H9 (cell line): ENCODE measurements at places on chromosomes 6 and 20.
A peak's percentile ranks its signal among the peaks of the same experiment; 100 is the strongest.

GRCh38 chr6:1003394-1004160 lies 308.3 kb upstream of the FOXQ1 start:
- no peak for DNase-seq

DNA sequence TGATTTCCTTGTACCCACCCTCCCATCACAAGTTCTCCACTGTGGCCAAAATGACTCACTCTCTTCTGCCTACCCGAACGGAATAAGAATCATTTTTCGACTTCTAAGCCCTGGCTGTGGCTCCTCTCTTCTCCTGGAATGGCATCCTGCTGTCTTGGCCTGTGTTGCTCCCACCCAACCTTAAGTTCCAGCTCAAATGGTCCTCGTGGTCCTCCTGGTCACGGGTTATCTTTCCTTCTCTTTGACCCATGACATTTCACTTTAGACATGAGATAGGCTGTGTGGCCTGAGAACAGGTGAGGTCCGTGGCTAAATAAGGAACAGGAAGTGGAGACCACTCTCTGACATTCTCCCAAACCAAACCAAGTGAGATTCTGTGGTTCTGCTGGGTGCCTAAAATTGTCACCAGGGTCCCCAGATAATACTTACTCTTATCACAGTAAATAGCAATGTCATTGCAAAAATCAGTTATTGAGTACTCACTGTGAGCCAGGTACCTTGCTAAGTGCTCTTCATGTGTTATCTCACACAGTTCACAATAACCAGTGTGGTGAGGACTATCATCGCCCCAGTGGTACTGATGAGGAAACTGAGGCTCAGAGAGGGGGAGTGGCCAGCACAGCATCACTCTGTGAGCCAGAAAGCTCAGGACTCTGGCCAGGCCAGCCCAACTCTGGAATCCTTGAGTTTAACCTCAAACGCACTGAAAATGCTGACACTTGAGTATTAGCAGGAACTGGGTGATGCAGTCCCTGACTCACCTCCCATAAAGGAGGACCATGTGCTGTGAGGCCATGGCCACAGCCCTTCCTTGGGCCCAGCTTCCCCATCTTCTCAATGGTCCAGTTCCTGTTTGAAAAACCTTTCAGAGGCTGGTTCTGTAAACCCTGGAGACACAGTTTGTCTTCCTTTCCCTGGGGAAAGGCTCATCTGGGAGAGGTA lies 74.8 kb upstream of the SIRPA start:
- DNase-seq: no peak

- no peak for DNase-seq
Measured at GRCh38 chr20:19756761-19757486, 1.1 kb upstream of the RIN2 start.

DNA sequence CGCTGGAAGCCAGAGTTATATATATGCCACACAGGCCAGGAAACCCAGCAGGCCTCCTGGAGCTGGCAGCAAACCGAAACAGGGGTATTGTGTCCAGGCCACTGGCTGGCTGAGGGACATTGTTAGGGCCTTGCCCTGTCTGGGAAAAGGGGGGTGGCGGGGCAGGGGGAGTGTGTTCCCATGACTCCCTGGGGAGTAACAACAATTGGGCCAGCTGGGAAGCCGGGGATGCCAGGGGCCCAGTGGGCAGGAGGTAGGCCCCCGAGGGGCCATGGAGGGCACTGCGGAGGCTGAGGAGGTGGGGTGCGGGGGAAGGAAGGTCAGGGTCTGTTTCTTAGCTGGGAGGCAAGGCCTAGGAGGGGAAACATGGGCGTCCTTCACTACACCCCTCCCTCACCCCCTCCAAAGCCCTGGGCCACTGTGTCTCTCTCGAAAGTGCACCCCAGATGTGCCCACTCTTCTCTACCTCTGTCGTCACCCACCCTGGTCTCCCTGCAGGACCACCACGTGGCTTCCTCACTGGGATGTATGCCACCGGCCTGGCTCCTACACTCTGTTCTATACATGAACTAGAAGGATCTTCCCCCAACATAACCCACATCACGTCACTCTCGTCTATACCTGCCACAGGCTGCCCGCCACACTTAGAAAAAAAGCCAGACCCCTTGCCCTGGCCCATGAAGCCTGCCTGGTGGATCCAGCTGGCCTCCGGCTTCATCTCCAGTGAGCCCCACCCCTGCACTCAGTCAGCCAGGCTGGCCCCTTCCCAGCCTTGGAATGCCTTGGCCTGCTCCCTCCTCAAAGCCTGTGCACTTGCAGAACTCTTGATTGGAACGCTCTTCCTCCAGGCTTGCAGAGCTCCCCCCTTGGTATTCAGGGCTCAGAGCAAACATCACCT lies 7.8 kb upstream of the E2F1 start:
- no peak for DNase-seq

DNA sequence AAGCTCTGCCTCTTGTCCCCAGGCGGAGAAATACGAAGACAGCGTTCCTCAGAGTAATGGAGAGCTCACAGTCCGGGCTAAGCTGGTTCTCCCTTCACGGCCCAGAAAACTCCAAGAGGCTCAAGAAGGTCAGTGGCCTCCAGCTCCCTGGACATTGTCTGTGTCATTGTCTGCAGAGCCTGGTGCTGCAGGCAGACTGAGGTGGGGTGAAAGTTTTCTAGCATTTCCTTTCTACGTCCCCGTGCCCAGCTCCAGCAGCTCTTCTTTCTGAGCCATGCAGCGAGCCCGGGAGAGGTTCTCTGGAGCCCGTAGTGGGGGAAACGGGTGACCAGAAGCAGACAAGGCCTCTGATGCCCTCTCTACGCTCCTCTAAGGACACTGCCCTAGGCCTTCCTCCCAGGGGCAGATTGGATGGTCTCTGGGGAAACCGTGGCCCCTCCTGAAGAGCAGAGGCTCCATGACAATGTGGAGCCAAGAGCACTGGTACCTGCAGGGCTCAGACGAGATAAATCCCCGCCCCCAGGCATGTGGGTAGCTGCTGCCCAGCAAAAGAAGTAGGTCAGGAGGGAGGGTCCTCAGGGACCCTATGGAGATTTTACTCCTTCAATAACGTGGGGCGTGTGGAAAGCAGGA lies 58.4 kb downstream of the EZR start:
- no peak for DNase-seq

- peak; percentile 89 for DNase-seq
Measured at GRCh38 chr6:108782179-108783041, 65.8 kb upstream of the ARMC2 start.

DNA sequence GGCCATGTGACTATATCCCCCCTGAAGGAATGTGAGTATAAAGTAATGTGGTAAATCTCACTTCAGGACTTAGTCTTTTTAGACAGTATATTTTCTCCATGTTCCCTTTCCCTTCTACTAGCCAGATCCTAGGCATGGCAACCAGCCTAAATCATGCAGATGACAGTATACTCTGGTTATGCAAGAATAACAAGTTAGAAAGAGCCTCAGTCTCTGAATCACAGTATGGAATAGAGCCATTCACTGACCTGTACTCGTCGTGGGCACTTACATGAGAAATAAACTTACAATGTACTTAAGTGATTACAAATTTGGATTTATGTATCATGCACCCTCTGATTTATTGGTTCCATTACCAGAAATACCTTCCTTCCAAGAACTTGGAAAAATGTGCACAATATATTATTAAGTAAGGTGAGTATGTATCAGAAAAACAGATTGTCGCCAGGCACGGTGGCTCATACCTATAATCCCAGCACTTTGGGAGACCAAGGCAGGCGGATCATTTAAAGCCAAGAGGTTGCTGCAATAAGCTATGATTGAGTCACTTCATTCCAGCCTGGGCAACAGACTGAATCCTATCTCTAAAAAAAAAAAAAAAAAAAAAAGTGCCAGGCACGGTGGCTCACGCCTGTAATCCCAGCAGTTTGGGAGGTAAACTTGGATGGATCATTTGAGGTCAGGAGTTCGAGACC lies 25.1 kb upstream of the FAM8A1 start:
- DNase-seq: no peak

DNA sequence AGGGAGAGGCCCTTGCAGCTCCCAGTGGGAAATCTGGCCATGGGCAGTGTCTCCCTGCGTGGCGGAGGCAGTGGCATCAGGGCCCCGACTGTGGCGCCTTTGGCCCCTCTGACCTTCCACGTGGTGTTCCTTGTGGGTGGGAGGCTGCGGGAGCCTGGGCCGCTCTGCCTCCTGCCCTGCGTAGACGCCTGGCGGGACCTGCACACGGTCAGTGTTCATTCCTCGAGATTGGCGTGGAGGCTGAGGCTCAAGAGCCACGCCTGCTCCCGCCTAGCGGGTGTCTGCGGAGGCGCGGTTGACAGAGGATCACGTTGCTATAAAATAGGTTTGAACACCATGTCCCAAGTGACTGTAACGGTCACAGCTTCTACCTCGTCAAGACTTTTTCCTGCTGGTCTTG lies 14.0 kb downstream of the COL9A3 start:
- no peak for DNase-seq

DNA sequence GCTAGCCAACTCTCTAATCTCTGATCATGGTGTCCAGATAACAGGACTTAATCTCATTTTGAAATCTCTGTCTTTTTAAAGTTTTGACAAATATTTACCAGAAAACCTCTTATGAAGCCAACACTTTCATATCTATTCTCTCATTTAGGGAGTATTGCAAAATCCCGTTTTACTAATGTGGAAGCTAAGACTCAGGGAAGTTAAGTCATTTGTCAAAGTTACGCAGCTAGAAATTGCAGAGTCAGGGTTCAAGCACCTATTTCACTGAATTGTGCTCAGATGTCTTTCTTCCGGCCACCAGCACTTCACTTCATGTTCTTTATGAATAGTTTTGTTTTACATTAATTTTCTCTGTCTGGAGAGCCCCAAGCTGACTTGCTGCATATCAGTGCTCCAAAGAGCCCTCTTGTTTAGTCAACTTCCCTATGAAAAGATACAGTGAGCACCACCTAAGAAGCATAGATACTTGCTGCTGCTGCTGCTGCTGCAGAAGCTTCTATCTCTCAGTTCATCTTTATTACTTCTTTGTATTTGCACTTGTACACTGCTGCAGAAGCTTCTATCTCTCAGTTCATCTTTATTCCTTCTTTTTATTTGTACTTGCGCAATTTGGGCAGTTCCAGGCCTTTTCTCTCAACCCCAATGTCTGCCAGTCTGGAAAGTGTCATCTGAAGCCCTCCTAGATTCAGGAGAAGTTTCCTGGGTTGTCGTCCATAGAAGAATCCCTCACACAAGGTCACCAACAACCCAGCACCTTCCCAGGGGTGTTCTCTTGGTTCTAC lies 329.7 kb downstream of the MAFB start:
- no peak for DNase-seq

DNA sequence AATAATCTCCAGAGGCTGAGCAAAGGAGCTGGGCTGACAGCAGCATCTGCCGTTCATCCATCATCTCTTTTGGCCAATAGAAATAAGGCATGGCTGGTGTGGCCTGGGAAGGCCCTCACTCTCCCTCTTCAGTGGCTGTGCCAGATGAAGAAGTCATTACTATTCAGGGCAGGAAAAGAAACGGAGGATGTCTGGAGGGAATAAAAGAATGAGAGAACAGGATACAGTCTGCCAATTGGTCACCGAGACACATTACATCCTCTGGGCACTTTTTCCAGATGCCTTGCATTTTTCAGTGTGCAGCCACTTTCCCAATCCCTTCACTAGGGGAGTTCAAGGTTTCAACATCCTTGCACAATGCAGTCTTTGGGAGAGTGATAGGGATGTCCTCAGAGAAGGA lies 32.2 kb upstream of the VGLL2 start:
- DNase-seq: no peak

- DNase-seq: no peak
Measured at GRCh38 chr6:53439556-53439955, 90.8 kb upstream of the ELOVL5 start.

- DNase-seq: no peak
Measured at GRCh38 chr6:83257791-83258190, 64.6 kb downstream of the RWDD2A start.

- no peak for DNase-seq
Measured at GRCh38 chr20:21862956-21863355, 157.5 kb downstream of the PAX1 start.

DNA sequence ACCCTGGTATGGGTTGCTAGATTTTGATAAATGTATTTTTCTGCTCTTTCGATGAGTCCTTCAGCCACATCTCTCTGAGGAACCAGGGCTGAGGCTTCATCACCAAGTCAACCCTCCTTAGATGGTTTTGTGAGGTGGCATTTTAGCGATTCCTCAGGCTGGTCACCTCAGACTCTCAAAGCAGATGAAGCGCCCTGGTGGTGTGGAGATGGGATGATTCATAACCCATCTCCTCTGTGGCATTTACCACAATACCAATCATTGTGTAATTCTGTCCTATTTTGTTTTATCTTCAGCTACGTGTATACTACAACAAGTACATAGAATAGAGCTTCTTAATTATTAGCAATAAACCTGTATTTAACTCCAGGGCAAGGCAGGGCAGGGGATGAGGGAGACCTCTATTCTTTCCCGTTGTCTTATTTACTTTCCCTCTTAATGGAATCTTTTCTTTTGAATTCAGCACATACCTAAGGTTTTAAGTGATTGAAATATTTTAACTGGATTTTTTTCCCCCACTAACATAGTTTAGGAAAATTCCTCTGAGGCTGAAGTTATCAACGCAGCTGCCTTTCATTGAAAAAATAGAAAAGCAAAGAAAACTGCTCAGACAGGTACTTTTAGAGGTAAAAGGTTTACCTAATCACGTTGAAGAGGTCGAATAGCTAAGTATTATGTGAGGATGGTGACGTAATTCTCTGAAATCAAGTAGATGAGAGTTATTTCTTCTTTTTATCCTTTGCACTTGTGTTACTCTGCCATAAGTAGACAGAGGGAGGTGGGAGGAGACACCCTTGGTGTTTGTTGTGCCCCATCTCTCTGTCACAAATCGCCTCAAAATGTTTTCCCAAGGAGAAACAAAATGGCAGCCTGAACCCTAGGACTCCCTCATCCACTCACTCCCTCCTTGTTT lies 57.4 kb upstream of the EDN3 start:
- no peak for DNase-seq

DNA sequence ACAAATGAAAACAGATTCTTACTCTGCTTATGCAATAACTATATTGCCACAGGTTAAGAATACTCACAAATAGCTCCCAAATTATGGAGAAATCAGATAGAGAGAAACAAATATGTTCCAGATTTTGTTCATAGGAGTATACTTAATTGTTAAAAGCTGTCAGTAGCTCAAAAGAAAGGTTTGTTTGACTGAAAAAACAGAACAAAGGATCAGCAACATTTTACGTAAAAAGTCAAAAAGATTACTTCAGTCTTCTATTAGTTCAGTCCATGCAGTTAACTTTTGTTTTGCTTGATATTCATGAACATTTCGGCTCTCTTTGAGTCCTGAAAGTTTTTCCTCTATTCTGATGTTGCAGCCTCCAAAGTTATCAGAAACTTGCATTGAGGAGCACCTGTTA lies 13.4 kb upstream of the NANP start:
- DNase-seq: no peak
